ENCODE measurements at places on chromosomes 2 and 18.

DNA sequence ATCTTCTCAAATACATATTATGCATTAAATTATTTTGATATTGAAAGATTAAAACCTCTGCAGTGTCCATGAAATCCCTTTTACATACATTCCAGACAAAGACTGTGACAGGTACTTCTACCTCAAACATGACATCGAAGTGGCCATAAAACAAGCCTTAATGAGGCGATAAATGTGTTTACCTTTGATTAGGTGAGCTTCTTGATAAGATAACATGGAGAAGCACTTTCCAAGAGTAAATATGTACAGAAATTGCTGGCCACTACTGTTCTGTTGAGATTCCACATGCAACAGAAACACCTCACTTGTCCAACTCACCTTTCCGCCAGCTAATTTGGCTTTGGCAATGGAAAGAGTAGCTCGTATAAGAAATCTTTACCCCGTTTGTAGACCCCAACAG lies 55.2 kb downstream of the ZEB2 start:
- DNase-seq: no peak

DNA sequence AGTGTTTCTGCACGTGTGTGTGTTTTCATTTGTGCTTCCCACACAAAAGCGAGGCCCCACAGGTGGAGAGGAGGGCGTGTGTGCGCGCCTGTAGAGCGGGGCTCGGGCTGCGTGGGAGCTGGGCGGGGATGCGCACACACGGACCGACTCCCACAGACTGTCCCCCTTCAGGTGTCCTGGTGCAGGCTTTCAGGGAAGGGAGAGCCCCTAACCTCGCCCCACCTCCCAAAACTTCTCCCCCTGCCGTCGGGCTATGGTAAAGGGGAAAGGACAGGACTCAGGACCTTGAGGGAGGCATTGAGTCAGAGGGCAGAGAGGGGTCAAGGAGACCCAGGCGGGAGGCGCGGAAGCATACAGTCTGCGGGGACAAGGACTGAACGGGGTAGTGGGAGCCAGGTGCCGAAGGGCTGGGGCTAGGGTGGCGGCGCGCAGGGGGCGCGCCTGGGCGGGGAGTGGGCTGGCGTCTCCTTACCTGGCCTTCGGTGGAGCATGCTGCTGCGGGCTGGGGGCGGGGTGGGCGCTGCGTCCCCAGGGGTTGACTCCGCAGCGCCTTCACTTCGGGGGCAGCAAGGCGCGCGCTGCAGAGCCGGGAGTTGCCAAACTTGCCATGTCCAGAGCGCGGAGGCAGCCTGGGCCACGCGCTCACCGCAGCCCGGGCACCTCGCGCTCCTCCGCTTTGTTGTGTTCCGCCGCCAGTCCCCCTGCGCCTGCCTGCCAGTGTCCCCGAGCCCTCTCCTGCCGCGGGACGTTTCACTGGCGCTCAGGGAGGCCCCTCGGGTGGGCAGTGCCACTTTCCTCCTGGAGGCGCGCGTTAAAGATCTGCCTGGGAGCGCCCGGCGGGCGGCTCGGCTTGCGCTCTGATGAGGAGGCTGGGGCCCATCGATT lies 302.0 kb downstream of the NCKAP5 start:
- DNase-seq: no peak

DNA sequence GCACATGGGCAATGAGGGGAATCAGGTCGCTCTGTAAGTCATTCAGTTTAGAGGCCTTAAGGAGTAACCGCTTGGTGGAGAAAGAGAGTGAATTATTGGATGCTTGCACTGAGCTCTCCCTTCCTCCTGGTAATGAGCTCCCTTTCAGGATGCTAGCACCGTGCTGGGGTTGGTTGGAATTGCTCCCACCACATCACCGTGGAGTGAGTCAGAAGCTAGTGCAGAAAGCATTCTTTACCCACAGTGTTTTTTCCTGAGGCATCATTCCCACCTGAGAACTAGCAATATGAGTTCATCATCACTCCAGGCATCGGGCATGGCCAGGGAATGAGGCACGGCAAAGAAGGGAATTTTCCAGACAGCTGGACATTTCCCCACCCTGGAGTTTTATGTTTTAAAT lies 57.6 kb downstream of the ITGB6 start:
- DNase-seq: no peak

DNA sequence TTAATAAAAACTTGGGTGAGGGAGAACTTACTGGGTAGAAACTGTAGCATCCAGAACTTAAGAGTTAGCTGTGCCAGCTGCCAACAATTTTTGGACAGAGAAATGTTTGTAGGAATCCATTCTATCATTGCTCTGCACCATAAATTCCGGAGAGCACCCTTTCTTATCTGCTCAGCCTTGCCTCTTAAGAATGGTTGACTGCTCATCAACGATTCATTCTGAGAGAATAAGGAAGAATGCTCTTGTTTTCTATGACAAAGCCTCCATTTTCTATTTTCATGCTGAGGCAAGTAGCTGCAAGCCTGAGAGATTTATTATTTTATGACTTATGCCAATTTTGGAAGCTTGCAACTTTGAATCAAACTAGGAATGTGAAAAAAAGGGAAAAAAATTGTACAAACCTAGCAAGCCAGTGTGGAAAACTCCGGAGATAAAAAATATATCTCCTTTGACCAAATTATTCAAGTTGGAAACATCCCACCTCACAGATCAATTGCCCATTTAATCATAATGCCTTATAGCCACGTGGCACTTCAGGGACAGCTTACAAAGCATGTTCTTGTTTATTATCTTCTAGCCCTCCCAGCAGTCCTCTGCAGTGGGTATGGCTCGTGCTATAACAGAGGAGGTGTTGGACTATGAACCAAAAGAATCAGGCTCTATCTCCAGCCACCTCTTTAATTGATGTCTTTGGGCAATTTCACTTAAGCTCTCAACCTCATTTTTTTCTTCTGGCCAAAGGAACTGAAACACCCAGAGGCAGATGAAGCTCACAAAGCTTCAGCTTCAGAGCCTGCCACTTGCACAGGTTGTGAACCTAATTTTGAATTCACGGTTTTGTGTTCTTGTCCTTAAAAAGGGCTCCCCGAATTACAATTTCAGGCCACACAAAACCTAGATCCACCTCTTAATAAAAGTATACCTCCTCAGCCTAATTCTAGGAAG lies 40.9 kb upstream of the ATL2 start:
- DNase-seq: no peak

DNA sequence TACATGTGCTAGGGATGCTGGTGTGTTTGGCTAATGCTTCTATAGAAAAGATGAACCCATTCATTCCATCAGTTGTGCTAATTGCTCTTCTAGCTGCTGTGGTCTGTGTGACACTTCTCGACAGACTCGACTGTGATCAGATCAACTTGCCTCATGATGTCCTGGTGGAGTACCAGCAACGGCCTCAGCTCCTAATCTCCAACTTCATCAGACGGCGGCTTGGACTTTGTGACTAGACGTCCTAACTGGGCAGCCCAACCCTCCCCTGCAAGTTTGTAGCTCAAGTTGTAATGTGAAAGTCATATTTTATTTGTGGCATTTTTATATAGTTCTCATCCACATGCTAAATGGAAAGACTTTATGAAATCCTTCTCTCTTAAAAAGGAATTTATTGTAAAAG lies 33.0 kb downstream of the UPP2 start:
- DNase-seq: no peak

DNA sequence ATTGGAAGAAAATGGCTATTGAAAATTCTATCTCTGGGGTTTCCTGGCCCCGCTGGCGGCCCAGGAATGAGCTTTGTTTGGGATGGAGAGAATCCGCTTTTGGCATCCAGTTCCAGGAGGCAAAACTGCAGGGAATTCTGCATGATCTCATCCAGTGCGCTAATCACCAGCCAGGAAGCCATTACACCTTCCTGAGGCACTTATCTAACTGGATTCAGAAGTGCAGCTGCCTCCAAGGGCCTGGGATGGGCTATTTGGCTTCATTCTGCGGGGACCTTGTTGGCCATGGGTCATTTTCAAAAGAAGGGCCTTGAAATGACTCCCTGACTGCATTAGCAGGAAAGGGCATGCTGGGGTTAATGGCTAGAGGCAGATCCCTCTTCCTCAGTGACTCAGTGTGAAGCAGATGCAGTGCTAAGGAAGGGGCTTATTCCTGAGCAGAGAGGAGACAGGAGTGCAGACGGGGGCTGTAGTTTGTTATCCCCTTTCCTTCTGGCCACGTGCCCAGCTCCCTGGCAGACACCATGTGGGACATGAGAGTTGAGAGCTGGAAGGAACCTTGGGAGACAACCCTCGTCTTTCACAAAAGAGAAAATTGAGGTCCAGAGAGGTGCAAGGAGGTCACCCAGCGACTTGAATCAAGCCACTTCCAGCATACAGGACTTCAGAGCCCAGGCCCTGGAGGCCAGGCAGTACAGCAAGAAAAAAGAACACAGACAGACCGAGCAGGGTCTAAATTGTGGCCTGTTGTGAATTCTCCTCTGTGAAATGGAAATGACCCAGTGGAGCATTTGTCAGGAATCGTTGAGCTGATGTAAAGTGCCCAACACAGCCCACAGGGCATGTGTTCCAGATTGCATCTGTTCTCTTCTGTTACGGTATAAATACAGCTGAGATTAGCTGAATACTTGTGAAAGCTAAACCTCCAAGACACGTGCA lies 161.8 kb downstream of the PRKCE start:
- no peak for DNase-seq

GRCh38 chr18:11506856-11507255 lies 102.5 kb upstream of the SLC35G4 start:
- no peak for DNase-seq

DNA sequence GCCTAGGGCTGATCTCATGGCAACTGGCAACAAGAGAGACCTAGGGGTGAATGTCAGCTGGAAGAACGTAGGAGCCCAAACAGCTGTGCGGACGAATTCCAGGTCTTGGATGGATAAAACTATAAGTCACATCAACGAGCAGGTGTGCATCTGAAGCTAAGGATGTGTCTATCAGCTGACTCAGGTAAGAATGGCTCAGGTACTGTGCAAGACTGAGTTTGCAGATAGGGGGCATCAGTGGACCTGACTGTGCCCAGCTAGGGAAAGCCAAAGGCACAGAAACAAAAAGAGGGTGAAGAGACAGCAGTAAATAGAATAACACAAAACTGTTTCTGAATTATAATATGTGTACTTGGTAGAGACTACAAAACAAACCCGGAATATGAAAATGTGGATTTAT lies 357.3 kb downstream of the ZEB2 start:
- DNase-seq: peak; percentile 13

- DNase-seq: peak; percentile 43
Measured at GRCh38 chr2:182522405-182522896, 95.6 kb upstream of the PDE1A start.

- no peak for DNase-seq
Measured at GRCh38 chr2:16717477-16717876, 51.8 kb upstream of the CYRIA start.

DNA sequence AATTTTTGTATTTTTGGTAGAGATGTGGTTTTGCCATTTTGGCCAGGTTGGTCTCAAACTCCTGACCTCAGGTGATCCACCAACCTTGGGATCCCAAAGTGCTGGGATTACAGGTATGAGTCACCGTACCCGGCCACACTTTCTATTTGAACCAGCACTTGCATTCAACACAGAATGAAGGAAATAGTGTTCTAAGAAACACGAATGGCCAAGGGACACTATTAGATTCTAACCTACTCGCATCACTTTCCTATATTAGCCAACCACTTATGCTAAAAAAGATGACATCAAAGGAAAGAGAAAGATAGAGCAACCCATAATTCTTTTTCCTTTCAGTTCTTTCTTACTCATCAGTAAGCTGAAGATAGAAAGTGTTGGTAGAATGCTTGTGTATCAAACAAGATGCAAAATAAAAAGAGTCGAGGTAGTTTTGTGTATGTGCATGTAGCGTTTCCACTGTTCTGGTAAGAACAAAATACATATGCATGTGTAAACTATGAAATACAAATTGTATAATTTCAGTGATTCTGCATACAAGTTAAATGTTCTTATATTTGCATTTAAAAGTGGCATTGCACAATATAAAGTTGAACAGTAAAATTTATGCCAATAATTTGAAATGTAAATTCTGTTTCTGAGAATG lies 247.6 kb downstream of the CDCA7 start:
- DNase-seq: no peak

GRCh38 chr2:219835493-219835892 lies 208.1 kb downstream of the SLC4A3 start:
- no peak for DNase-seq

DNA sequence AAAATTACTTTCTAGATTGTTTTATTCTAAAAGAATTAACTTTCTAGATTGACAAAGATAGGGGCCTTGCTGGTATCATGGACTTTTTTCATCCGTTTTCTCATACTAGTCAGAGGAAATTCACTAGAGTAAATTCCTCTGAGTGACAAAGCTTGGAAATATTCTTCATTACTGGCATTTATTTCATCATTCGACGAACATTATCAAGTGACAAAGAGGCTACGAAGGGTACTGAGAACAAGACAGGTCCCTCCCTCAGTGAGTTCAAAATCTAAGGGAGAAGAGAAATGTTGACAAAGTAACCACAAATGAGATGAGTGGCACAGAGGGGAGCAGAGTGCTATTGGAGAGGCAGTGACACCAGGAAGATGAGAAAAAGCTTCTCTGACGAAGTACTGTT lies 4.3 kb downstream of the EPG5 start:
- no peak for DNase-seq

GRCh38 chr2:208671284-208671683 lies 264.7 kb downstream of the PTH2R start:
- DNase-seq: no peak

GRCh38 chr18:35868915-35869314 lies 103.6 kb upstream of the RMP24 start:
- no peak for DNase-seq

DNA sequence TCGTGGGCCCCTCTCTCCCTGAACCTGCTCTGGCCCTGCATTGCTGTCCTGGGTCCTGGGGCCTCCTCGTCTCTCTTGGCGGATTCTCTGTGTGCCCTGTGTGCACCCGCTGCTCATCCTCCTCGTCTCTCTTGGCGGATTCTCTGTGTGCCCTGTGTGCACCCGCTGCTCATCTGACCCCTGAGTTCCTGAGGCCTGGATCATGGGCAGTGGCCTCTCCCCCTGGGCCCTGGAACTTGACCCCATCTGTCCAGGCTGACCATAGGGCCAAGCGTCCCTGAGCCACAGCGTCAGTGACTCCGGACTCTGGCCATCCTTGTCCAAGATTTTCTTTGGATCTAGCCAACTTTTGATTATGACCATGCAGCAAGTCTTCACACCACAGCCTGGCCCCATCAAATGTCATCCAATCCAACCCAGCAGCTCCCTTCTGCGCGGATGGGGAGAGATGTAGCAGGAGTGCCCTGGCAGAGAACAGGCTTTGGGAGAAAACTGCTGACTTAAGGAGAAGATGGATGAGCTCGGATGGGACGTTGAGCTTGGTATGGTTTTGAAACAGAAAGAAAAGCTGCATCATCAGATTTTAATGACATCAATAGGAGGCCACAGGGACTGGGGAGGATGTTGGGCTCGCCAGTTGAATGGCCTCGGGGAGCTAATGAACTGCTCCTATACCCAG lies 455.1 kb upstream of the HS6ST1 start:
- DNase-seq: no peak

All from COR-L47 (cell line).